Motor neuron (in vitro differentiated cells): ENCODE measurements at places on chromosomes 11 and 22. TPM values are rescaled to one million over a fixed set of nuclear protein-coding genes. Genes with fewer than 3 reads are reported as not detected.
A peak's percentile ranks its signal among the peaks of the same experiment; 100 is the strongest.

OTOG gene
- total RNA-seq, result 0.06 TPM in 1 of 2 replicates, not detected in the other

DKK3 gene
- 156 and 166 TPM in 2 replicates for total RNA-seq

APOBEC3F gene
- total RNA-seq, result 11.2 and 12.6 TPM in 2 replicates

RFPL1 gene
- total RNA-seq, result 0.60 TPM in 1 of 2 replicates, not detected in the other

CCDC88B gene
- 8.6 and 10.0 TPM in 2 replicates for total RNA-seq

SMTNL1 gene
- total RNA-seq, result 0.25 and 0.27 TPM in 2 replicates

SYT13 gene
- not detected in 2 replicates for total RNA-seq

PKNOX2 gene
- 0.99 and 1.1 TPM in 2 replicates for total RNA-seq

OR10G6 gene
- total RNA-seq, result 0.65 TPM in 1 of 2 replicates, not detected in the other

DLG2 gene
- 16.9 and 17.5 TPM in 2 replicates for total RNA-seq

APOA5 gene
- total RNA-seq, result 0.62 and 0.92 TPM in 2 replicates

DNA sequence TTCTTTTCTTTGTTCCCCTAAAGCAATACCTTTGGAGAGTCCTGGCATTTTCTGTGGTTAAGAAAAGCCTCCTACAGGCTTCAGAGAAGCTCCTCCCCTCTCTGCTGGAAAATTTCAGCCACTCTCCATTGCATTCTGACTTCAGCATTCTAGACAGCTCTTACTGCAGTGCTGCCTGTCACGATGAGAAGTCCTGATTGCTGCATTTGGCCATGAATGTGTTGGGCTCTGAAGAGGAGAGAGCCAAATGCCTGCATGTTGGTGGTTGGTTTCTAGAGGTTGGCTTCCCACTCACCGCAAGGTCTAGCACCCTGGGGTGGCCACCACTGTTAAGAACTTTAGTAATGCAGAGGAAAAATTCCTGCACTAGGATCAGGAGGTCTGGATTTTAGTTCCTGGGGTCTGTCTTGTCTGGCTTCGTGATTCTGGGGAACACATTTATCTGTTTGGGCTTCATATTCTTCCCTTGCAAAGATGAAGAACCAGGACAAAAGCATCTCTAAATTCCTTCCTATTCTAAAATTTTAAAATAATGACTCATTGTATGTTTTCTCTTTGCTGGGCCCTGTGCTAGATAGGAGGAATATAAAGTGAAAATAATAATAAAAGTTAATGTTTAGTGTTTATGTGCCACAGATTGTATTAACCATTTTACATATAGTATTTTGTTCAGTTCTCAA lies 38.1 kb downstream of the COA4 start:
- peak; percentile 52 for ATAC-seq

- ATAC-seq, result no peak
Measured at GRCh38 chr11:47296045-47296444, 26.1 kb downstream of the MADD start.

DNA sequence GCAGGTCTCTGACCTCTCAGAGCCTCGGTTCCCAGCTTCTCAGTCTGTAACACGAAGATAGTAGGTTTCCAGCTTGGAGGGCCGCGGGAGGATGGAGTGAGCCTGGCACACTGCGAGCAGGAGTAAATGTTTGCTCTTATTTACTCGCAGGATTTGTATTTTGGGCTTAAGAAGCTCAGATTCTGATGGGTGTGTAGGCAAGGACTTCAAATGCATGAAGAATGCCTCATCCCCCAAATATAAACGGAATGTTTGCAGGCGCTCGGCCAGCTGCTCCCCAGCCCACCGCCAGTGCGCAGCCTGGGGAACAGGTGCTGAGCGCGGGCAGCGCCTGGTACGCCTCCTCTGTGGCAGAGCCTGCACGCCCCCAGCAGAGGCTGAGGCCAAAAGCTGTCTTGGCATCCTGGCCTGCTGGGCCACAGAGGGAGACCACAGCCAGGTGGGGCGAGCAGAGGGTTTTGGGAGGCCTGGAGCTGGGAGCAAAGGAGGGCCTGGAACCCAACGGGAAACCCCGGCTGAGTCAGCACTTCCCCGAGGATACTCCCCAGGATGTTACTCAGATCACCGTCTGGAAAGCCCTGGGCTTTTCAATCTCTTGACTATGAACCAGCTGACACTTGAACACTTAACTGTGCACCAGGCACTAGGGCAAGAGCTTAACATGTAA lies 9.4 kb downstream of the EHD1 start:
- no peak for ATAC-seq

GRCh38 chr11:47257517-47258316 lies at the start of gene NR1H3:
Gene NR1H3 (plus strand): TSS chr11:47257996. CDS start chr11:47259217, 1,221 bp downstream.
- ATAC-seq, result peak; percentile 73

- ATAC-seq, result no peak
Measured at GRCh38 chr22:44217346-44217745, 36.6 kb downstream of the PARVG start.

GRCh38 chr11:44840085-44840478 lies 110.6 kb downstream of the TP53I11 start:
- no peak for ATAC-seq

- no peak for ATAC-seq
Measured at GRCh38 chr22:42586381-42586780, 28.3 kb downstream of the POLDIP3 start.
